ENCODE measurements at places on chromosomes 12 and 14. TPM values are rescaled to one million over a fixed set of nuclear protein-coding genes. Genes with fewer than 3 reads are reported as not detected.

Gene PROX2
- 0.22 TPM for polyA plus RNA-seq

Gene TUBA1C
- polyA plus RNA-seq, result 80.2 TPM

GRCh38 chr12:93624595-93625294 lies 52.3 kb downstream of the SOCS2 start:
- DNase-seq, result no peak

DNA sequence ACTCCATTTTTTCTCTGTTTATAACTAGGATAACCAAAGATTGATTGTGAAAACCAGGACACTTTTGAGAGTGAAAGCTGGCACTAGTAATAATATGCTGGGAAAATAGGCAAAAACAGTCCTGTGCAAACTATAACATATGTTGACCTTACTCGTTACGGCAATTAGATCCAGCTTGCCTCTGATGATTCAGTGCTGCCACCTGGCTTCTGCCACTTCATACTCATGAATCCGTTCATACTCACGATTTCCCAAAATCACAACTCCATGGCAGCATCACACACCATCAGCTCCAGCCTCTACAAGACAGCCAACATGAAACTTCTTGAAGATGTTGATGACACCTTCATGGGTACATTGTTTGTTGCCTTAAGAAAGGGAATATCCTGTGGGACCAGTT lies 49.1 kb upstream of the CAND1 start:
- no peak for DNase-seq

GRCh38 chr12:119840582-119840981 lies 36.5 kb downstream of the CIT start:
- DNase-seq, result no peak

DNA sequence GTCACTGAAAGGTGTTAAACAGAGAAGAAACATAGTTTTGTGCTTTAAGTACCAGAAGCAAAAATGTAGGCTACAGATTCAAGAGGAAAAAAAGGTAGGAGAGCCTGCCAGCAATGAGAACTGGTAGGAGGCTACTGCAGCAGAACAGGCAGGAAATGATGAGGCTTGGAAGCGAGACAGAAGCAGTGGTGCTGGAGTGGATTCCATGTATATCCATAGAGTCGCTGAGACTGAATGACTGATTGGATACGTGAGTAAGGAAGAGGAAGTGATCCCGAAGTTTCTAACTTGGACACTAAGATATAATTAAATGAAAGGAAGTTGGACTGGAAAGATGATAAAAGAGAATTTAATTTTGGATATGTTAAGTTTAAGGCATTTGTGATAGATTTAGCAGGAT lies 45.0 kb upstream of the CCDC91 start:
- DNase-seq, result no peak

GRCh38 chr14:74733221-74733620 lies 20.3 kb downstream of the FCF1 start:
- no peak for DNase-seq

DNA sequence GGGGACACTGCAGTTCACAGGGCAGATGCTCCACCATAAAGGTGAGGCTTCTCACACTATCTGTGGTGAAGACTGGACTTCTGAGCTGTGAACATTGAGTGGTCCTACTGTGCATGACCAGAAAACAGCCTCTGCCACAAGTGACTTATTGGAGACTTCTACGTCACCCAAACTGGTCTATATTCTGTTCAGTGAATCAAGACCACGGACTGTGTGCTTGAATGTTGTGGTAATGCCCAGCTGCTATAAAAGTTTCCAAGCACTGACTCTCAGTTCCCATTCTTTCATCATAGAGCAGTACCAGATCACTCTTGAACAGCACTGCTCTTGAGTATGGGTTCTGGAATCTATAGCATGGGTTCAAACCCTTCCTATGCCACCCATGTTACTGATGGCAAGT lies 4.8 kb upstream of the PLEK2 start:
- DNase-seq, result no peak

- DNase-seq, result peak; percentile 82
These were observed 466 bp downstream of the KICS2 start for GRCh38 chr12:64221651-64222008.

DNA sequence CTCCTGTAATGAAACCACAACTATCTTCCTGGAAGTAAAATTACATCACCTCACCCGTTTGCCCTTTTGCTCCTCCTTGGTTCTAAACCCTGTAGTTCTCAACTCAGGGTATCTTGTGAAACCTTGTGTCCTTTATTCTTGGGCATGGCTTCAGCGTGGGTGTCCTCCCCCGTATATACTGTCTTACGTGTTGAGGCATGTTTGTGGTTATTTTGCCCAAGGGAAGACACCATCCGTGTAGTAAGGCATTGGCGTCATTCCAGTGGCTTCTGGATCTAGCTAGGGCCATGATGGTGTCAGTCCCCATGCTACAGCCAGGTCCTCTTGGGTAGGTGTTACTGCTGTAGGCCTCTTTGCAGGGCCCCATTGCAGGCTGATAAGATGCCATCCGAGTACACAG lies 115.4 kb downstream of the ZFP36L1 start:
- no peak for DNase-seq

DNA sequence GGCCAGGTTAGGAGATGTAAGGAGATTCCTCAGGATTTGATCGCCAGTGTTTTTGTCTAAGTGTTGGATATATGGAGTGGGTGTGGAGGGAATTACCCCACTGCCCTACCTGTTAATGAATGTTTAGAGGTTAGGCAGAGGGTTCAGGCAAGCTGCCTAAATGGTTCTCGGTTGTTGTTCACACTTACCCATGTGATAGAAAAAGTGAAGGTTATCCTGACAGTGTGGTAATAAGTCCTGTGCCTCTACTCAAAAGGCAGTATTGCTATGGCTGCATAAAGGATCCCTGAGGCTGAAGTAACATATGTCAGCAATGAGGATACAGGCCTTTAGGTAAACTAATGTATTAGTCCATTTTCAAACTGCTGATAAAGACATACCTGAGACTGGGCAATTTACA lies 112.0 kb downstream of the GPHN start:
- DNase-seq, result no peak

- no peak for DNase-seq
These were observed 49.2 kb downstream of the SH2B3 start for GRCh38 chr12:111454716-111455447.

Data from muscle of back (tissue), 13 donors.